Neural crest cell (in vitro differentiated cells): ENCODE measurements at places on chromosomes 3 and 15. TPM values are rescaled to one million over a fixed set of nuclear protein-coding genes. Genes with fewer than 3 reads are reported as not detected.

Gene TMEM158
- 10.6 and 10.7 TPM in 2 replicates for total RNA-seq

GRCh38 chr3:71197841-71198565 lies 385.5 kb downstream of the FOXP1 start:
- H3K36me3 ChIP-seq, result no peaks in the 10 kb centered on the region
- no peak overlapping the region for H3K27ac ChIP-seq
- H3K27me3 ChIP-seq, result no peaks in the 10 kb centered on the region
- H3K4me1 ChIP-seq, result peaks cover 5% of the 10 kb centered on the region
- no peak overlapping the region for H3K4me3 ChIP-seq
- no peak for DNase-seq

DNA sequence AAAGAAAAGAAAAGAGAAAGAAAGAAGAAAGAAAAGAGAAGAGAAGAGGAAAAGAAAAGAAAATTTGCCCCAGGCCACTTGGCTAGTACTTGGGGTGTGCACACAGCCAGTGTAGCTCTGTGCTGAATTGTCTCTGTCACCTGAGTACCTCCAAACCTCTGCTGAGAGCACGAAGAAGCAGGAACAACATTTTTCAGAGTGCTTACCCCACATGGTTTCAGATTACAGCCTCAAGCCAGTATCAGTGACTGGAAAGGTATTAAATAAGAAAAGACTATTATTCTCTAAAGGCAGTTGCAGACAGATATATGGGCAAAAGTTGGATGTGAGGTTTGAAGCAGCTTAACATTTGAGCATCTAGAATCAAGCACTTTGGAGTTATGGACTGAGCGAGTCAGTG lies 113.3 kb upstream of the PHLDB2 start:
- no peak for DNase-seq
- peak overlapping the region; percentile 84 for H3K27ac ChIP-seq
- no peaks in the 10 kb centered on the region for H3K27me3 ChIP-seq
- peaks cover 13% of the 10 kb centered on the region for H3K36me3 ChIP-seq

DNA sequence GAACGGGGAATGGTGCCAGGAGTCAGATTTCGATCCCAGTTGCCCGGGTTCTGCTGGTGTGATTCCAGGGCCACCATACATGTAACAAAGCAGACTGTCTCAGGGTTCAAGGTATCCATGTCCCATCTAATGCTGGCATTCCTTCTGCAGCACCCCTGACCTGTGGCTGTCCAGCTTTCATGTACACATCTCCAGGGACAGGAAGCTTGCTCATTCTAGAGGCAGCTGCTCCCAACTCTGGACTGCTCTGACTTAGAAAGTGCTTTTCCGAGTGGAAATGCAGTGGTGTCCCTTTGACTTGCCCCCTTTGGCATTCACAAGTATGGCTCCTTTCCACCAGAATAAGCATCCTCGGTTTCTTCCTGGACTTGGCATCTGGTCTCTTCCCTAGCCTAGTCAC lies 30.9 kb downstream of the PML start:
- no peak overlapping the region for H3K4me3 ChIP-seq
- peaks cover 4% of the 10 kb centered on the region for H3K36me3 ChIP-seq
- no peak for DNase-seq
- H3K27me3 ChIP-seq, result no peaks in the 10 kb centered on the region
- H3K27ac ChIP-seq, result no peak overlapping the region
- no peaks in the 10 kb centered on the region for H3K4me1 ChIP-seq

- H3K4me1 ChIP-seq, result peaks cover 15% of the 10 kb centered on the region
- DNase-seq, result no peak
- H3K4me3 ChIP-seq, result no peak overlapping the region
- no peaks in the 10 kb centered on the region for H3K27me3 ChIP-seq
- no peaks in the 10 kb centered on the region for H3K36me3 ChIP-seq
These were observed 20.0 kb upstream of the TRANK1 start for GRCh38 chr3:36964817-36965216.

Gene LRRC15
- total RNA-seq, result not detected in 2 replicates

- no peak overlapping the region for H3K4me3 ChIP-seq
- H3K27me3 ChIP-seq, result no peaks in the 10 kb centered on the region
- H3K4me1 ChIP-seq, result no peaks in the 10 kb centered on the region
These were observed 25.6 kb upstream of the GOLGA6L2 start for GRCh38 chr15:23472678-23473077.
